AG10803 (cell line): ENCODE measurements at places on chromosomes 2 and 18.
A peak's percentile ranks its signal among the peaks of the same experiment; 100 is the strongest.

DNA sequence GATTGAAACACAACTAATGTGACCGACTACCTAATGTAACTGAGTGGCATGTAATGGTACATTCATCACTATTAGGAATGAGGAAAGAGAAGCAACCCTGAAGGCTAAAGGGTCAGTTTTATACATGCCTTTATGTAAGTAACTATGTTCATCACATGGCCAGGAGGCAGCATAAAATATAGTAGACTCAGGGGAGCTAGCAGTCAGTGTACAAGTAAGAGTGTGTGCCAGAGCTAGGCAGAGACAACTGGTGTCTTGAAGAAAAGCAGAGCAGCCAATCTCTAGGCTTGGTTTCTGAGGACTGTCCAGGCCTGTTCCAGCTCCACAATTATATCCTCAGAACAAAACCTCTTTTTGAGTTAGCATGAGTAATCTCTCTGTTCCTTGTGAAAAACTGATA is 18.1 kb downstream of the SMAD2 start:
- DNase-seq = no peak

- DNase-seq = peak; percentile 98
These were observed 232.1 kb downstream of the RBM43 start for GRCh38 chr2:151029406-151030157.

DNA sequence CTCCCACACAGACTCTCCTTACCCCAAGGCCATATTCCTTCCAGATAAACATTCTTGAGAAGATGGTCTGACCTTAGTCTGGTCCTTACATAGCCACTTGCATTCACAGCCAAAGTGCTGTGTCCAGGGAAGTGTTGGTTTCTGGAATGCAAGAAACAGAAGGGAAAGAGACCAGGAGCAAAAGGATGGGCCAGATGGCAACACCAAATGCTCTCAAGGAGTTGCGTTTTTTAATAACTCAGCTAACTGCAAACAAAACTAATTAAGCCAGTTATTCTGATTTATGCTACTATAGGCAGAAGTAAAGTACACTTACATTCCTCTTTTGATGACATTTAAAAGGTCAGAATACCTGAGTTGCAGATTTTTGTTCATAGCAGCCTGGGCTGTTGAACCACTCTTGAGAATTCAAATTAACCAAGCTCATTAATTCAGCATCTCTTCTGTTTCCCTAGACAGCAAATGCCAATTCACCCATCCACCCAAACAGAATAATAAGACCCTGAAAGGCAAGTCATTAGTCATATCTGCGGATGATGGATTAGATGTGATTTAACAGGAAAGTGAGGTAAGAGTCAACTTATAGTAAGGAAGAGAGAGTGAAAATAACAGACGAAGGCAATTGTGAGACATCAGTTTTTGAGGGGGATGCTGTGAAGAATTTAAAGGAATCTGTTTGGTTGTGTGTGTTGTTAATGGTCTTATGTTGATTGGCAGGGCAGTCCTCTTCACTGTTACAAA is 18.8 kb downstream of the CCDC85A start:
- DNase-seq = no peak

DNA sequence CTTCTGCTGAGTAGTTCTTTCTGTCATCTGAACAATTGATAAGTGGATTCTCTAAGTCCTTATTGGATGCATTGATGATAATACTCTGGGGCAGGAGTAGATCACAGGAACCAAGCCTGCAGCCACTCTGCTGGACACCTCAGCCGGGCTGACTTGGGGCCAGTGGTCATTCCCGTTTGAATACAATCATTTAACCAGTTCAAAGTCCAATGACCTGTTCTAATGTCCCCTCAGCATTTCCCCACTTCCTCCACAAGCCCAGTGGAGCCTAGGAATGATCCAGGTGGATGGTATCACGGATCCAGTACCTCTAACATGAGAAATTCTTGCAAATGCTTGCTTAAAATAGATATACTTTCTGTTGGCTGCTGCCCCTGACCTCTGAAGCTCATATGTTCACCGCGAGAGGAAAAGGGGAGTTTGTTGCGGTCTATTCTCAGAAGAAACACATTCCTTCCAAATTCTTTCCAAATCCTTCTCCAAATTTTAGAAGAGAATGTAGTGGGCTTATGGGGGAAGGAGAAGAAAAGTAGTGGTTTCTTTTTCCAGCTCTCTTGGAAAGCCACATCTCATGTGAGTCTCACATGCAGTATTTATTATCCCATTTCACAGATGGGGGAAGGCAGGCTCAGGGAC is 170.9 kb downstream of the INHBB start:
- peak; percentile 47 for DNase-seq

GRCh38 chr2:191601060-191601459 is 76.9 kb upstream of the NABP1 start:
- DNase-seq = no peak

GRCh38 chr2:36371928-36372391 is 16.4 kb downstream of the CRIM1 start:
- DNase-seq = peak; percentile 96

GRCh38 chr2:191839918-191840804 is 6.7 kb downstream of the CAVIN2 start:
- no peak for DNase-seq

- no peak for DNase-seq
These were observed 14.7 kb downstream of the LINC00305 start for GRCh38 chr18:64134044-64134747.

DNA sequence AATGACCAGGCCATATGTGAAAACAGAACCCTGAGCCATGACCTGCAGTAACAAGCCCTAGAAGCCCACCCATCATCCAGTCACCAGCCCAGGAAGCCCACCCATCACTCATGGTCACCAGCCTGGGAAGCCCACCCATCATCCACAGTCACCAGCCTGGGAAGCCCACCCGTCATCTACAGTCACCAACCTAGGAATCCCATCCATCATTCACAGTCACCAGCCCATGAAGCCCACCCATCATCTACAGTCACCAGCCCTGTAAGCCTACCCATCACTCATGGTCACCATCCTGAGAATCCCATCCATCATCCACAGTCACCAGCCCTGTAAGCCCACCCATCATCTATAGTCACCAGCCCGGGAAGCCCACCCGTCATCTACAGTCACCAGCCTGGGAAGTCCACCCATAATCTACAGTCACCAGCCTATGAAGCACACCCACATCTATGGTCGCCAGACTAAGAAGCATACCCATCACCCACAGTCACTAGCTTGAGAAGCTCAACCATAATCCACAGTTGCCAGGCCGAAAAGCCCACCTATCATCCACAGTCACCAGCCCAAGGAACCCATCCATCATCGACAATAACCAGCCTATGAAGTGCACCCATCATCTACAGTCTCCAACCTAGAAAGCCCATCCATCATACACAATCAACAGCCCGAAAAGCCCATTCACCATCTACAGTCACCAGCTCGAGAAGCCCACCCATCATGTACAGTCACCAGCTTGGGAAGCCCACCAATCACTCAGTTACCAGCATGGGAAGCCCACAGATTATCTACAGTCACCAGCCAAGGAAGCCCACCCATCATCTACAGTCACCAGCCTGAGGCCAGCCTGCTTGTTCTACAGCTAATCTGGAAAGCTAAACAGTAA is 91.9 kb downstream of the TWIST2 start:
- DNase-seq = no peak

DNA sequence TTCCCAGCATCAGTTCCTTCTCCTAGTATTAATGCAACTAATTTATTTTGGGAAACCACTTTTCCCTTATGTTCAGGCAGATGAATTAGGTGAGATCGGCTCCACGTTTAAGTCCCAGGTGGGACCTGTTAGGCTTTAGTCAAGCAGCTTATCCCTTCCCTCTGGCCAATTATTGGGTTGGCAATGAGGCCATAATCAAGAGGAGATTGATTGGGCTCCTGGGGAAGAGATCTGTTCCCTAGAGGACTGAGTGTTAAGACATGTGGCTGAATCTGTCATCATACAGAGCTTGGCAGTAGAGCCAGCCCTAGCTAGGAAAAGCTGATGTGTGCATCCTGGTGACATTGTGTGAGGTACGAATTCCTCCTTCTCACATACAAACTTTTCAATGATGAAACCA is 104.4 kb downstream of the PTH2R start:
- DNase-seq = no peak

GRCh38 chr2:158015428-158016076 is 86.1 kb upstream of the UPP2 start:
- DNase-seq = no peak

- no peak for DNase-seq
These were observed 28.2 kb downstream of the ABCG5 start for GRCh38 chr2:43810452-43810851.

GRCh38 chr2:218822622-218823021 is 9.0 kb downstream of the PRKAG3 start:
- DNase-seq = no peak

DNA sequence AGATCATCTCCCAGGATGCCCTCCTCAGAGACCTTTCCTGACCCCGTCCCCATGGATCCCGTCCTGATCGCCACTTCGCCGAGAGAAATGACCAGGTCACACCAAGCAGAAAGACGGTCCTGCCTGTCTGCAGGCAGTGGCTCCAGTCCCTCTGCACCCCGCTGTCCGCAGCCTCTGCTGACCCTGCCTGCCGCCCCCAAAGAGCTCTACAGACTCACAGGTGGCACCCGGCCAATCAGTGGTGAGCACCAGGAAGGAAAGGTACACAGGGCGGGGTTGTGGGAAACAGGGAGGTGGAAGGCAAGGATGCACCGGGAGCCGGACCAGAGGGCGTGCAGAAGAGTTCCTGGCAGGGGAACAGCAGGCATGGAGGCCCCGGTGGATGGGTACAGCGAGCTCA is 94.8 kb downstream of the NDUFA10 start:
- no peak for DNase-seq

DNA sequence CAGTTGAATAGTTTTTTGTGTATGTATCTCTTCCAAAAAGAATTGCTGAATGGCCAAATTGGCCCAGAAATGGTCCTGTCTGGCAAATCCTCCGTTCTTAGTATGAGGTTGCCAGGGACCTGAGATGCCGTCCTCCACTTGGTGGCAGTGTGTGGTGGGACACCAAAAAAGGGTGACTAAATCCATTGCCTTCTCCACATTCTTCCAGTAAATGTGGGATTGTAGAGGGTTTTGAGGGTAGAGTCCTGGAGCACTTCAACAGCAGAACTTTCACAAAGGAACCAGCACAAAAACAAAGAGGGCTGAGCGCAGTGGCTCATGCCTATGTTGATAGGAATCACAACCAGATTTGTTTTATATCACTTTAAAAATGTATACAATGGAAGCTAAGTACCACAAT is 199.9 kb downstream of the BCL2 start:
- peak; percentile 34 for DNase-seq

GRCh38 chr2:98804736-98805135 is 73.8 kb upstream of the MGAT4A start:
- no peak for DNase-seq

GRCh38 chr2:188979187-188980114 is 5.3 kb downstream of the COL3A1 start:
- peak; percentile 21 for DNase-seq

DNA sequence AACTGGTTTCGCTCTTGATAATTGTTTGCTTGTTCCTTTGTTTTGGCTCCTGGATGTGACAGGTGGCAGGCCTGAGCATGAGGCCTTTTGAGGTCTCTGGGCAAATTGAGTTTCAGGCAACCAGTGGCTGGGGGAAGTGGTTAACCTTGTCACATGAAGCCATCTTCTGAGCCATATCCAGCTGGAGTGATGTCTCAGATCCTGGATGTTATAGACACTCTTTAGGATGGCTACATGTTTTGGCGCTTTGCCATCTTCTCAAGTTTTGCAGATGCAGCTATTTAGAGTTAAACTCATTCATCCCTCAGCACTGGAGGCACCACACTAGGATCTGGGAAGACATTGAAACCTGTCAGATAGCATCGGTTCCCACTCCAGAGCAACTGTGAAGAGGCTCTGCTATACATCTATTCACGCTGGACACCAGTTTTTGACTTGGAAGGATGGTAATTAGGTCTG is 25.3 kb upstream of the TACR1 start:
- no peak for DNase-seq

DNA sequence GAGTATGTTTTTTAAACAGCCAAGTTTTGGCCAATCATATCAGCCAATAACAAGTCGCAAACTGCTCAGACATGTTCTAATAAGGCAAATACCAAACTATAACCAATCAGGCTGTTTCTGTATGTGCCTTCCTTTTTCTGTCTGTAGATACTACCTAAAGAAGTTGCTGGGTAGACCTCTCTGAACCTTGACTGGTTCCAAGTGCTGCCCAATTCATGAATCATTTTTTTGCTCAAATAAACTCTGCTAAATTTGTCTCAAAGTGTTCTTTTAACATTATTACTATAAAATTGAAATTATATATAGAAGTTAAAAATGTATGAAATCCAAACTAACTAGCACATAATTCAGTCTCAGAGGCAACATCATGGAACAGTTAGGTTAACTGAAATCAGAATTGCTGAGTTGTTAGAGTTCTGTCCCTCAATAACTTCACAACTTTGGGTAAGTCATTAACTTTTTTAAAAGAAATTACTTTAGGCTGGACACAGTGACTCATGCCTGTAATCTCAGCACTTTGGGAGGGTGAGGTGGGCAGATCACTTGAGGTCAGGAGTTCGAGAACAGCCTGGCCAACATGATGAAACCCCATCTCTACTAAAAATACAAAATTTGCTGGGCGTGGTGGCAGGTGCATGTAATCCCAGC is 4.9 kb upstream of the TTC21B start:
- no peak for DNase-seq

DNA sequence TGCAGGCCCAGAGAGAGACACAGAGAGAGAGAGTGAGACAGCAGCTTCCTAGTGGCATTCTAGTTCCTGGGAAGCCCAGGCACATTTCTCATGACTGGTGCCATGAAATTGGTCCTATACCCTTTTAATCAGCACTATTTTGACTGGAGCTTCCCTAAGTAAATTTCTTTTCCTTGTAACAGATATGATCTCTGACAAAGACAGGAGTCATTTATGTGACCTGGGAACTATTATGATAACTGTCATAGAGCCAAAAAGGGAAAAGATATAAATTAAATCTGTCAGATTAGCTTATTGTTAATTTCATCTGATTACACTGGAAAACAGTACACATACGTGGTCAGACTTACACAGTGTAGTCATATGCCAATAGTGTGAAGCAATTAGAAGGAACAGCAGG is 161.3 kb upstream of the HNRNPA3 start:
- no peak for DNase-seq

- DNase-seq = no peak
These were observed 8.8 kb downstream of the EFEMP1 start for GRCh38 chr2:55914786-55915185.

GRCh38 chr18:49075681-49076080 is 124.9 kb upstream of the SMAD7 start:
- no peak for DNase-seq

GRCh38 chr2:73018188-73018825 is 53.2 kb downstream of the SFXN5 start:
- DNase-seq = no peak

GRCh38 chr2:110838657-110839384 is 106.4 kb downstream of the ACOXL start:
- no peak for DNase-seq

- no peak for DNase-seq
These were observed 48.7 kb downstream of the ST3GAL5 start for GRCh38 chr2:85840091-85840490.

DNA sequence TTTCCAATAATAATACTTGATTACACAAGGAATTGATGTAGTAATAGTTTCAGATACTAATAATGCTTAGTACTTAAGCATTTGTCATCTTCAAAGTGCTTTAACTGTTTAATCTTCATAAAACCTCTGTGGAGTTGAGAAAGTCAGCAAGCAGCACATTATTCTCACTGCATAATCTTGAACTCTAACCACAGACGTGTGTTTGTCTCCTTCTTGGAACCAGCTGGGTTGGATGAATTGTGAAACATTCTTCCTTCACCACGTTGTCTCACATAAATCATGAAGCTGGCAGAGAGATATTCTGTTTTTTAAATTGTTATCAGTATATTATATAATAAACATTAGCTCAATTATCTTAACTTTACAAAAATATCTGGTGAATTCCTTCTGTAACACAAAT is 55.1 kb upstream of the LDAH start:
- no peak for DNase-seq
